Endodermal cell (in vitro differentiated cells): ENCODE measurements at places on chromosomes 16 and 17.

GRCh38 chr17:82772026-82772425 lies 20.2 kb downstream of the TBCD start:
- DNase-seq, result no peak
- H3K27ac ChIP-seq, result no peak overlapping the region
- H3K4me1 ChIP-seq, result no peaks in the 10 kb centered on the region
- H3K36me3 ChIP-seq, result peaks cover 72% of the 10 kb centered on the region
- no peaks in the 10 kb centered on the region for H3K27me3 ChIP-seq
- no peak overlapping the region for H3K4me3 ChIP-seq

GRCh38 chr17:82338858-82339633 lies 5.5 kb upstream of the SECTM1 start:
- no peak for DNase-seq
- H3K4me1 ChIP-seq, result no peaks in the 10 kb centered on the region
- H3K4me3 ChIP-seq, result no peak overlapping the region
- no peaks in the 10 kb centered on the region for H3K36me3 ChIP-seq

GRCh38 chr16:23835390-23836077 lies at the start of gene PRKCB:
Gene PRKCB, plus strand, starts transcription at chr16:23835983.
- peaks cover 75% of the 10 kb centered on the region for H3K27me3 ChIP-seq
- H3K36me3 ChIP-seq, result no peaks in the 10 kb centered on the region
- DNase-seq, result peak; percentile 97
- no peak within 1 kb of the TSS for H3K27ac ChIP-seq
- H3K4me1 ChIP-seq, result no peaks in the 10 kb centered on the region

GRCh38 chr16:12907670-12908233 lies 6.4 kb downstream of the SHISA9 start:
- H3K27me3 ChIP-seq, result no peaks in the 10 kb centered on the region
- no peak overlapping the region for H3K27ac ChIP-seq
- no peak overlapping the region for H3K4me3 ChIP-seq
- no peaks in the 10 kb centered on the region for H3K4me1 ChIP-seq

DNA sequence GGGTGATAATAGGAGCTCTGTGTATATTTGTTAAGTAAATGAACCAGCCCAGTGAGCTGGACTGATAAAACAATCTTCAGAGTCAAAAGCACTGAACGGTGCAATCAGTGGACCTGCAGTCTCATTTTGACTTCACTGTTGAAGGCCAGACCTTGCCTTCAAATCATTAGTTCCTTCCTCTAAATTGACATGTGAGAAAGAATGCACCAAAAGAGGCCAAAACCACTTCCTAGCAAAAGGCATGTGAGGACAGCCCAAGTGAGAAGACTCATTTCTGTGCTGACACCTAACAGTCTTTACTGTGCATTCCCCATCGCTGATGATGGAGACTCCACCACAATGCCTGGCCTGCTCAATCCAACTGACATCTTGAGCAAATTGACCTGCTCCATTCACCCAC lies 10.6 kb downstream of the GTF3C1 start:
- H3K36me3 ChIP-seq, result peaks cover 98% of the 10 kb centered on the region
- peak overlapping the region; percentile 45 for H3K4me3 ChIP-seq
- no peaks in the 10 kb centered on the region for H3K4me1 ChIP-seq

DNA sequence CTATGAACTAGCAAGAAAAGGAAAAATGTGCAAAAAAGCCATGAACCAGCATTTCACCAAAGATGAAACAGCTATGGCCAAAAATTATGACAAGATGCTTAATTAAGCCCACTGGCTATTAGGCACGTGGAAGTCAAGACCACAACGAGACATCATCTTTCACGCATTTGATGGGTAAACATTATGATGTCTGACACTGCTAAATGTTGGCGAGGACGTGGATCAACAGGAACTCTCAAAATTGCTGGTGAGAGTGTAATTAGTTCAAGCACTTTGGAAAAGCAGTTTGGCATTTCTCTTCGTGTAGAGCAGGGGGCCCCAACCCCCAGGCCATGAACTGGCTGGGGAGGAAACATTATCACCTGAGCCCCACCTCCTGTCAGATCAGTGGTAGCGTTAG lies 39.6 kb upstream of the ADGRG1 start:
- H3K27me3 ChIP-seq, result peaks cover 8% of the 10 kb centered on the region
- no peak for DNase-seq
- H3K36me3 ChIP-seq, result no peaks in the 10 kb centered on the region
- H3K4me3 ChIP-seq, result no peak overlapping the region
- H3K27ac ChIP-seq, result no peak overlapping the region

DNA sequence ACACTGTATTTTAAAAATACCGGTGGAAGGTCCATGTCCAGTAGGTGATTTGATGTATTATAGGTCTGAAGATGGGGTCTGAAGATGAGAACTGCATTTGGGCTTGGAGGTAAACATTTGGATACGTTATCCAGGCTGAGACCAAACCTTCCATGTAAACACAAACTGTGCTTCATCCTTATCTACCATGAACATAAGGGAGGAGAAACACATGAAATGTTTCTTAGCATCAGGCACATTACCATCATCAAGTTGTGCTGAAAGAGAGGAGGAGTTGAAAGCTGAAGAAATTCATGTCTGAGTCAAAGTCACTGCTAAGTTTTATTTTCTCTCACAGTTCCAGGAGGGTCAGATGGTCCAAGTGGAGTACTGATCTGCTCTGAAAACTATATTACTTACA lies 11.4 kb downstream of the SF3B3 start:
- H3K27ac ChIP-seq, result no peak overlapping the region
- H3K27me3 ChIP-seq, result no peaks in the 10 kb centered on the region
- H3K4me1 ChIP-seq, result no peaks in the 10 kb centered on the region
- peaks cover 92% of the 10 kb centered on the region for H3K36me3 ChIP-seq
